ENCODE measurements at places on chromosomes 5 and 9.

- DNase-seq: no peak
These were observed 248.6 kb upstream of the DAPK1 start for GRCh38 chr9:87249029-87249428.

GRCh38 chr5:123960526-123960925 is 448.5 kb downstream of the CSNK1G3 start:
- DNase-seq: no peak

- DNase-seq: no peak
These were observed 6.3 kb downstream of the RMI1 start for GRCh38 chr9:83986765-83987401.

GRCh38 chr5:26193626-26194025 is 844.8 kb downstream of the CDH9 start:
- DNase-seq: no peak

- no peak for DNase-seq
These were observed 751.1 kb downstream of the TLR4 start for GRCh38 chr9:118455259-118455658.

Measured in stimulated activated CD4-positive, alpha-beta T cell treated with anti-CD3 and anti-CD28 coated beads, Interleukin-1b, Interleukin-23, amount 100 ng/mL, for 4 hours (primary cell).